ENCODE measurements at places on chromosomes 12 and 14.
A peak's percentile ranks its signal among the peaks of the same experiment; 100 is the strongest.

- peak; percentile 10 for DNase-seq
These were observed 136.1 kb upstream of the WSCD2 start for GRCh38 chr12:107992870-107993451.

- DNase-seq: no peak
These were observed 787.2 kb downstream of the GALC start for GRCh38 chr14:87205811-87206210.

DNA sequence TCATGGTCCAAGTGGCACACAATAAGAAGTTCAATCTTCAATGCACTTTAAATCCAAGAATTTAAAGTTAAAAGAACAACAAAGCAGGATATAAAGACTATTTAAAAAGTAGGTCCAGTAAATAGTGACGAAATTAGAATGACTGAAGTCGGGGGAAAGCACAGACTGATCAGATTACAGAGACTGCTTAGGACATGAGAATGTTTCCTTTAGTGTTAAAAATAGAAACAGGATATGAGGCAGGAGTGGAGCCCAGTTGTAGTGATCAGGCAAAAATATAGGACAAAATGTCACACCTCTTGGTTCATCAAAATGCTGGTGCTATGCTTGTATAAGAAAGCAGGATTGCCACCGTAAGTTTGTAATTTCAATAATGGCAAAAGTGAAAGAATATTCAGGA is 52.2 kb upstream of the CD163 start:
- no peak for DNase-seq

GRCh38 chr12:46825591-46826414 is at the start of gene SLC38A4:
SLC38A4 (minus strand) TSS chr12:46825997; CDS start chr12:46793071, 32,926 bp downstream.
- peak; percentile 70 for DNase-seq

GRCh38 chr14:61607570-61608244 is 87.6 kb upstream of the HIF1A start:
- DNase-seq: no peak

GRCh38 chr12:93954166-93955112 is 193.9 kb upstream of the PLXNC1 start:
- DNase-seq: no peak

DNA sequence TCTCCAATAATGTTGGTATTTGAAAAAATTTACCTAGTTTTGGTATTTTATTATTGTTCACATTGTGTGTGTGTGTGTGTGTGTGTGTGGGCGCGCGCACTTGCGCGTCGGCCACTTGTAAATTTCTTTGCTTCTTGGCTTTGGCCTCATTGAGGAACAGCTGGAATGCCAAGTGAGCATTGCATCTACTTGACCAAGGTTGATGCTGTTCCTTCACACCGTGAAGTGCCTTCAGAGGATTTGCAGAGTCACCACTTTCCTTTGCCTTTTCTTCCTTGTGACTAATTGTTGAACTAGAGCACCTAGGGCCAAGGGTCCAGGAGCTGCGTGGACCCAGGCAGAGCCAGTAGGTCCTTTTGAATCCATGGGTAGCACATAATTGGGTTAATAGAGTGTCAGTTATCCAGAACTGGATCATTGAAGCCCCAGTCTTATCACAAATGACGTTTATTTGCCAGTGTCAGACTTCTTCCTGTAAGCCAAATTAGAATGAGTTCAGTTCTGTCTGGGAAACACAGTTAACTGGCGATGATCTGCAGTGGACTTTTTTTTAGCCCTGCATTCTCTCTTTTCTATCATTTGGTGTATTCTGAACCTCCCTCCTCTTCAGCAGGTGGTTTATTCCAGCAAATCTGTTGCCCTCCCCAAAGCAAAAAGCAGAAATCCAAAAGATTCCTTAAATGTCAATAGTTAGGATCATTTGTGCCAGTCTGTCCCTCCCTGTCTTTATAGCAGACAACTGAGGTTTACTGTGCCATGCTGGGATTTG is 2.6 kb downstream of the PPP2R5C start:
- no peak for DNase-seq

DNA sequence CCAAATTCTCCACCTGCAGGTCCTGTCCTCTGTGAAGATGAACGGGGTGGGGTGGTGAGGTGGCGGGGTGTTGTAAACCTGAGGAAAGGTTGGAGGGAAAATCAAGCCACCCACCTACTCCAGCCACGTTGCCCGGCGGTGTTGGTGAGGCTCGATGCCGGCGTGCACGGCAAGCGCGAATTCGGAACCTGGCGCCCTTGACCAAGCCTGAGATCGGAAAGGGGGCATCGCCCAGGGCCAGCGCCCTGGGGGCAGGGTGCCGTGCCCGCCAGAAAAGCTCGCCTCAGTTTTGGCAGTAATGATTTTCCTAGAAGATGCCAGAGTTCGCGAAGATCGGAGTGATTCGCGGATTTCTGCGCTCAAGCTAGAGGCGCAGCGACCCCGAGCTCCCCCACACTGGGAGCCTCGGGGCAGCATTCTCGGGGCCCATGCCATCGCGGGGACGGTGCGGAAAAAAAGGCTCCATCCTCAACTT is 817 bp downstream of the STXBP6 start:
- no peak for DNase-seq

DNA sequence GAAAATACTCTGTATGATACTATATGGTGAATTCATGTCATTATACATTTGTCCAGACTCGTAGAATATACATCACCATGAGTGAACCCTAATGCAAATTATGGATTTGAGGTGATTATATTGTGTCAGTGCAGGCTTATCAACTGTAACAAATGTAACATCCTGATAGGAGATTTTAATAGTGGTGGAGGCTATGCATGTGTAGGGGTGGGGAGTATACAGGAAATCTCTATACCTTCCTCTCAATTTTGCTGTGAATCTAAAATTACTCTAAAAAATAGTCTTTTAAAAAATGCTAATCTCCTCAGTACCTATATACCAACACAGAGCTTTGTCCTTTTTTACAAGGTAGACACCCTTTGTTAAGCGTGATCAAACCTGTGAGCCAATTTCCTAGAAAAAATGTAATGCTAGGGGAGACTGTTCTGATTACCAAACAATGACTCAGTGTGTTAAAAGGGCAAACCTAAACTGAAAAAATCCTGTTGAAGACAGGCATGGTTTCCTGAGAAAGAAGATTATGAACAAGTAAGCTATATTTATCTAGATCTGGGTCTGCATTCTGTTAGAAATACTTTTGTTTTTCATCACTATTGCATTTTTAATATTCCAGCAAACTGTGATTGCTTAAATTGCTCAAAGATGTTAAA is 170.9 kb downstream of the DUSP6 start:
- no peak for DNase-seq

GRCh38 chr12:56804169-56804568 is 41.0 kb downstream of the HSD17B6 start:
- DNase-seq: no peak

DNA sequence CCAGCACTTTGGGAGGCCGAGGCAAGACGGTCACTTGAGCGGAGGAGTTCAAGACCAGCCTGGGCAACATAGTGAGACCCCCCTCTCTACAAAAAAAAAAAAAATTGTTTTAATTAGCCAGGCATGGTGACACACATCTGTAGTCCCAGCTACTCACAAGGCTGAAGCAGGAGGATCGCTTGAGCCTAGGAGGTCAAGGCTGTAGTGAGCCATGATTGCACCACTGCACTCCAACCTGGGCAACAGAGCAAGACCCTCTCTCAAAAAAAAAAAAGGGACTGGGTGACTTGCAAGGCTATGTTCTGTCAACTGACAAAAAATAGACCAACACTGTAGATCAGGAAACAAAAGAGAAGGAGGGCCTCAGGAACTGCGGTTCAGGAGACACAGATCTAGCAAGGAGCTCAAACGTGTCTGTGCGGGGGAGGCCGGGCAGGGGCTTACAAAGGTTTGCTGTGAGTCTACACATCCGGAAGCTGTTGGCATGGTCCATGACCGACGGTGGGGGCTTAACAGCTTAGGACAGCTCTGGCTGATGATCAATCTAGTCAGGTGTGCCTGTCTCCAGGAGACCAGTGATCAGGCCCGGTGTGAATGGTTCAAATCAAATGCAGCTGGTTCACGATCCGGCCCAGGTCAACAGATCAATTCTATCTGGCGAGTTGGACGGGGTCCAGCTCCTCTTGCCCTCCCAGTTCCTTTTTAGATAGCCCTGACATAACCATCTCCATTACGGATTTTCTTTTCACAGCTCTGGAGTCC is 31.7 kb upstream of the INF2 start:
- no peak for DNase-seq

GRCh38 chr12:68097386-68097785 is 62.2 kb downstream of the IFNG start:
- no peak for DNase-seq

GRCh38 chr14:100065111-100065871 is at the start of gene EVL:
EVL (plus strand) TSS chr14:100065422; CDS start chr14:100065501, 79 bp downstream.
- DNase-seq: no peak

GRCh38 chr12:44457465-44457864 is 418.6 kb downstream of the NELL2 start:
- no peak for DNase-seq

DNA sequence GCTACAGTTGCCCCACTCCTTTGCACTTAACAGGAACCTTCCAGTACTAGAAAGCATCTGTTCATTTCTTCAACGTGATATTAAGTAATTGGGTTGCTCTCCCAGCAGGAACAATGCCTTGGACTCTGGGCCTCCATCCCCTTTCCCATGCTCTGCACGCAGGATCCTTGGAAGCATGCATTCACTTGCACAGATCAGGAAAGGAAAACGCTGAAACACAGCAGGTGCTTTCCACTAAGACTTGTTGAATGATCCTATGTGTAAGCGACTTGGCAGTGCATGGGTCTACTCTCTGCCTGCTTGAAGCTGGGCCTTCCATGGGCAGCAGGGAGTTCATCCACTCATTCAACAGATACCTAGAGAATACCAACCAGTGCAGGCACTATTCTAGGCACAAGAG is 2.3 kb downstream of the LTBP2 start:
- no peak for DNase-seq

- DNase-seq: peak; percentile 32
These were observed 32.2 kb upstream of the DCD start for GRCh38 chr12:54680374-54680773.

- DNase-seq: no peak
These were observed 20.0 kb downstream of the PYGL start for GRCh38 chr14:50924236-50924635.

DNA sequence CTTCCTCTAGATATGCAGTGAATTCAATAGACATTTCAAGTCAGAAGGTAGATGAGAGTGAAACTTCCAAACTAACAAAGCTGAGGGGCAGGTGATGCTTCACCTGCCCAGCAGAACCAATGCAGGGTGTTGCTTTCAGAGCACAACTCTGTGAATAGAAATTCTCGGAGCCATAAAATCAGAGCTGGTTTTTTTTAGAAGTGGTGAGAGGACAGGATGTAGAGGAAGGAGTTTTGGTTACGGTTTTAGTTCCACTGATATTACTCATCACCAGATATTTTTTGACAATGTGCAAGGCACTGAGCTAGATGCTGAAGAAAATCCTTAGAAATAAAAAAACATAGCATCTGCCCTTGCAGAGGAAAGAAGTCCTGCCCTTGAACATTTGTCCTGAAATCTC is 62.2 kb downstream of the BMP4 start:
- no peak for DNase-seq

- DNase-seq: no peak
These were observed 85.1 kb downstream of the GCH1 start for GRCh38 chr14:54817506-54817905.

GRCh38 chr12:102965281-102966155 is 8.0 kb downstream of the ASCL1 start:
- no peak for DNase-seq

GRCh38 chr12:44875417-44875953 is 630 bp downstream of the NELL2 start:
- peak; percentile 32 for DNase-seq

DNA sequence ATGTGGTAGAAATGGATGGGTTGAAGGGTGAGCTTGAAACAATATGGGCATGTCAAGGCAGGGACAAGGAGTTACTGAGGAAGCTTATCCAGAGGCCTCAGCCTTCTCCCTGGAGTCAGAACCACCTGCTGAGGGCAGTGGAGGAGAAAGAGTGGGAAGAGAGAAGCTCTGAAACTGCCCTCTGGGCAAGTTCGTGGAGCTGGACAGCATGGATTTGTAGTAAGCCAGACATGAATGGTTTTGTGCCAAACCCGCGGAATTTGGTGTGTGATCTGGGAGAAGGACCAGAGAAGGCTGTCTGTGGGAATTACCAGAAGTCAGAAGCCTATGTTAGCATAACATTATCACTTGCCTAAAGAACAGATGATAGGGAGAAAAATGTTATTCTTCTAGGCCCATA is 164.8 kb downstream of the SLC41A2 start:
- no peak for DNase-seq

- DNase-seq: no peak
These were observed 79.9 kb upstream of the KCNA1 start for GRCh38 chr12:4829793-4830162.

DNA sequence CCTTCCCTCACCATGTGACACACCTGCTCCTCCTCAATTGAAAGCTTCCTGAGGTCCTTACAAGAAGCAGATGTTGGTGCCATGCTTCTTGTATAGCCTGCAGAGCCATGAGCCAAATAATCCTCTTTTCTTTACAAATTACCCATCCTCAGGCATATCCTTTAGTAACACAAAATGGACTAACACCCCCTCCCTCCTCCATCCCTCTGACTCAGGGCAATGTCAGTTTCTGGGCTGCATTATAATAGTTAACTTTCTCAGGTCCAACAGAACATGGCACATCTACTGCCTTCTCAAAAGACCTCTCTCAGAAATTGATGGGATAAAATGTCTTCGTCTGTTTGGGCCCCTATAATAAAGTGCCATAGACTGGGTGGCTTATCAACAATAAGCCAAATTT is 287.0 kb downstream of the DPF3 start:
- DNase-seq: no peak

DNA sequence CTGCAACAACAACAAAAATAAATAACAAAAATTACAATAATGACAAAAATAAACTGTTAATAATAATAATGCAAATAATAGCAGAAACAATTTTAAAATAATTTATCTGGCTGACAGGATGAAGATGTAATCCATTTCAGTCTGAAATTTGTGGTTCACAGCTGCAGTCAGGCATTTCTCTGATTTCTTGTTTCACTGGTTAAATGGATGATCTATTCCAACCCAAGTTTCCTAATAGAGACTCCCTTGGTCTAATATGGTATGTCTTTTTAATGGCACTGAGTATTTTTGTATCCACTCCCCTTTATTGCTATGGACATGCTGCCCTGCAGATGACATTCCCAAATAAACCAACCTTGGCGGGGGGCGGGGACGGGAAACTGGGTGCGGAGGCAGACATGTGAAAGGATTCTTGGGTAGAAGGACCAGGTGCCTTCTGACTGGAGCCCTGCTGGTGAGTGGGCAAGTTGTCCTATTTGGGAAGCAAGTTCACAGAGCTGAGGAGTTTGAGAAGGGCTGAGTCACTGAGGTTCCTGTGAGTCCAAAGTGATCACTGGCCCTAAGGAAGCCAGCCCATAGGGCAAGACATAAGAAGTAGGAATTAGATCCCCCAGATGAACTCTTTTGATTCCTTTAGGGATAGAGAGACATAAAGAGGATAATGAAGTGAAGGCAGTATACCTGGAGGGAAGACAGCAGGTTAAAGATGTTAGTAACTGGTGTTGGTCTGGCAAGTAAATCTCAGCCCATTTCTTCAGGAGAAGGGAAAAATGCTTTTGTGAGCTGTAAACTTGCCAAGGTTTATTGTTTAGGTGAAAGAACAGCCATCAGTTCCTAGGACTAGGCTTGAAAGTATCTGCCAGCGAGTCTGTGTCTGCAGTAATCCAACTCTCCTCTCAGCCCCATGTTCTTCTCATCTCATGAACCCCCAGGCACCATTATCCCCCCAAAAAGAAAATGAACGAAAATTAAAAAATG is 14.5 kb downstream of the FOXG1 start:
- DNase-seq: no peak
